DMS153 (cell line): ENCODE measurements at places on chromosomes 6 and 20.

DNA sequence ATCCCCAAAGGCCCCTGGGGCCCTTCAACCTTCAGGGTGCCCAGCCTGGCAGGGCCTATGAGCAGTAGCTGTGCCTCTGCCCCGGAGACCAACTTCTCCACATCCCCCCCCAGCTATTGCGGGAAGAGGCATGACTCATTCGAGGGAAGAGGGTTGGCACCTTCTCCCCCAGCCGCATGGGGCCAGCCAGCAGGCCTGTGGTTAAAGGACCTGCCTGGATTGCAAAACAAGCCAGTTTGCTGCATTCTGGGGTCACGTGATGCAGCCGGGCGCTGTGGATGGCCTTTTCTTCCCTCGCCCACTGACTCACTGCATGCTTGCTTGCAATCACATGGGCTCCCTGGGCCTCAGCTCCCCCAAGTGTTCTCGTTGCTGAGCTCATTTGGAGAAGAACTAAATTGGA is 182.5 kb downstream of the MAFB start:
- no peak for DNase-seq

DNA sequence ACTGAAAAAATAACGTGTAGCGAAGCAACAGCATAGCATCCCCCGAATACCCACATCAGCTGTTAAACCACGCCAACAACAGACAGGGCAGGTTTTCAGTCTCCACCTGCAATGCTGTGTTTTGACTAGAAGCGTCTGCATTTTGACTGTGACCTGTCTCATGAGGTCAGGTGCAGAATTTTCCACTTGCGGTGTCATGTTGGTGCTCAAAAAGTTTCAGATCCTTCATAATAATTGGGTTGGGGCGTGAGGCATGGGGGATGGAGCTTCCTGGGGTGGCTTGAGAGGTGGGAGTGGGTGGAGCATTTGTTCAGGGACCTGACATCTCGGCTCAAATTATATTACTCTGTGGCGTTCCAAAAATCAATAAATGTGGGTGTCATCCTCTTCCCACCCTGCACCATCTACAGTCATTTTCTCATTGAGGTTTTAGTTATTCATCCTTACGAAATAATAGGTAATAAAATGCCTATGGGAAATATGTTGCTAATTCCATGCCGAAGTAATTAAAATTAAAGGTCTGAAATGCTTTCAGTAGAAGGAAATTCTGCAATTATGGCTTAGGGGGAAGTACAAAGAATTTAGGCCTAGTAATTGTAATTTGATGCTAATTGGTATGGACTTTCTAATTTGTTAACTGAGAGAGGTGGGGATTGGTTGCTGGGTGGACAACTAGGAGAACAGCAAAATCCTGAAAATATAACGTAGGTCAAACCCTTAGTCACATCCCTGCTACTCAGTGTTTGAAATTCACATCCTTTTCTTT is 81.0 kb downstream of the TIAM2 start:
- no peak for DNase-seq

GRCh38 chr20:841568-842546 is 8.3 kb downstream of the FAM110A start:
- DNase-seq = no peak

DNA sequence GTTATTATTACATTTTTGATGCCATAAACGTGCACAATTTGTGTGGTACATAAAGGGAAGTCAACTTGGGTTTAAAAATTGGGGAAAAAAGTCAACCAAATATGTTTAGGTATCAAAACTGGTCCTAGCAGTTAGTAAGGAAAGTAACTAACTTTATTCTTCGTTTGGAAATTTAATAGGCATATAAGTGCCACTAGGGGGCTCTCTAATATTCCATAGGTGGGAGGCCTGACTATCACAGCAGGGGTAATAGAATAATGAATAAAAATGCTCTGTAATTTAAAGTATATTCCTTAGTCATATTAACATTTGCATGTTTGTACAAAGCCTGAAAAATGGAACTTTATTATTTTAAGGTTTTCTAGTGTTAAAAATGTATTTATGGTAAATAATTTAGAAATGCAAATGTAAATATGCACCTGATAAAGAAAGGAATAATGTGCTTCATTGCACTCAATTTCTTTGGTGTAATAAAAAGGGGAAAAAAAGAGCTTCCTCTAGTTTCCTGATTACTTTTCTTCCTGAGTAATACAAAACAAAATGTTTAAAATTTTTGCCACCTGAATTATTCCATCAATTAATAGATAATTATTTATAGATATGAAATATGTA is 125.7 kb upstream of the HDAC2 start:
- no peak for DNase-seq

- DNase-seq = no peak
Measured at GRCh38 chr6:34096814-34097213, 49.1 kb downstream of the GRM4 start.

- no peak for DNase-seq
Measured at GRCh38 chr6:25270559-25270958, 8.6 kb upstream of the CARMIL1 start.

DNA sequence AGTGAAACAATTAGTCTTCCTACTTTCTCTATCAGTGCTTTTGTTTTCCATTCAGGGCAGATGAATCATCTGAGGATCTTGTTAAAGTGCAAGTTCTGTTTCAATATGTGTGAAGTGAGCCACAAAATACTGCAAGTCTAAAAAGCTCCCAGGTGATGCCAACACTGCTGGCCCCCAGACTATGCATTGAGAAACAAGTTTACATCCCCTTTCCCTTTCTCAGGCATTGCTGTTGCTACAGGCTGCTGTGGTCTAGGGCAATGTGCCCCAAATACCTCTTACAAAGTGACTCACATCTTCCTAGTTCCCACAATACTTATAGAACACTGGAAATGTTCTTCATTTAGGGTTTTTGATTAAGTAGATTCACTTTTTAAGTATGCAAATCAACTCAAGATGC is 31.8 kb downstream of the ABRACL start:
- DNase-seq = no peak

DNA sequence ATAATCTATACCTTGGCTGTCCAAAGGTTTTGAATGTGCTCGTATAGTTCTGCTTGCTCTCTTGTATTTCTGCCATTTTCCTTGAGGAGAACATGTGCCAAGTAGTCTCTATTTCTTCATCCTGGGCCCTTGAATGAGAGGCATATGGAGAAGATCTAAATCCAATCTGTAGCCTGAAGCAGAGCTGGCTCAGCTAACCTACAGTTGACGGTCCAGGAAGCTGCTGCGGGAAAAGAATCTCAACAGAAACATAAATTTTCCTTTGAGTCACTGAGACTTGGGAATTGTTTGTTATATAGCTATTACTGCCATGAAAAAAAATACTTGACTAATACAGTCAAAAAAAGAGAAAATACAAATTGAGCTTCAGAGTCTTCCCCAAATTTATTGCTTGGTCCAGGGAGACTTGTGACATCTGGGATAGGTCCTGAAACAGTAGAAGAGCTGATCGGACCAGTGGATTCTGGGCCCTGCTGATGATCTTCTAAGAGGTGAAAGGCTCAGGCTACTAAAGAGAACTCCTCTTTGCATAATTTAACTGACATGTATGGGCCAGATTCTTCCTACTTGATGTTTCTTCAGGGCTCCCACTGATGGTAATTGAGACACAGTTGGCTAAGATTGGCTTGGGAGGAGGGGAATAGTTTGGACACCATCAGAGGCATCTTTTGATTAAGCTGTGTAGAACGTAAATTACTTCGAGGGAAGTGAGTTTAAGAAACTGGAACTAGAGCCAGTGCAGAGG is 29.9 kb upstream of the PLCB4 start:
- DNase-seq = no peak
